DMS79 (cell line): ENCODE measurements at places on chromosomes 1 and 21.

DNA sequence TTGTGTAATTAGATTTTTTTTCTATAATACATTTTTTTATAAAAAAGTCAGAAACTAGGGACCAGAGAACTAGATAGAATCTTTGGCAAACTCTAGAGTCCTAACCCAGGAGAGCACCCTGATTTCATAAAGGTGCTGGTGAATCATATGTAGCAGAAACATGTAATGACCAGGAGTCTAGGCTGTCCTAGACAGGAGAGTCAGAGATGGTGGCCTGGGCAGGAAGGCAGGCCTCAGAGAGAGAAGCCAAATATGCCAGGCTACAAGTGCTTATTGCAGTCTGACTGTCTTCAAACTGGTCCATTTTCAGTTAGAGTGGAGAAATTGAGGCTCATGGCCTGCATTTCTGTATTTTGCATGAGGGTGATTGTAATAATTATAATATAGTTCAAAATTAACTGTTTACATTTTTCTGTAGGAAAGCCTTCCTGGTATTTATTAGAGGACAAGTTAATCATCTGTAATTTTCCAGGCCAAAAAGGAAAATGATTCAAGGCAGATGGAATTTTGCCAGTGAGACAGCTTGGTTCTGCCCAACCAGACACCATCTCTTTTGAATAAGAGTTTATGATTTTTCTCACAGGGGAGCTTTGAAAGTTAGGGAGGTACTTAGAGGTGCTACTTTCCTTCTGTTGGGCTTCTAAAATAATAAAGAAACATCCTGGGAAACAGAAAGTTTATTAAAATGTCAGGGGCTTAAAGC, 129.8 kb downstream of the S1PR1 start:
- DNase-seq = no peak

DNA sequence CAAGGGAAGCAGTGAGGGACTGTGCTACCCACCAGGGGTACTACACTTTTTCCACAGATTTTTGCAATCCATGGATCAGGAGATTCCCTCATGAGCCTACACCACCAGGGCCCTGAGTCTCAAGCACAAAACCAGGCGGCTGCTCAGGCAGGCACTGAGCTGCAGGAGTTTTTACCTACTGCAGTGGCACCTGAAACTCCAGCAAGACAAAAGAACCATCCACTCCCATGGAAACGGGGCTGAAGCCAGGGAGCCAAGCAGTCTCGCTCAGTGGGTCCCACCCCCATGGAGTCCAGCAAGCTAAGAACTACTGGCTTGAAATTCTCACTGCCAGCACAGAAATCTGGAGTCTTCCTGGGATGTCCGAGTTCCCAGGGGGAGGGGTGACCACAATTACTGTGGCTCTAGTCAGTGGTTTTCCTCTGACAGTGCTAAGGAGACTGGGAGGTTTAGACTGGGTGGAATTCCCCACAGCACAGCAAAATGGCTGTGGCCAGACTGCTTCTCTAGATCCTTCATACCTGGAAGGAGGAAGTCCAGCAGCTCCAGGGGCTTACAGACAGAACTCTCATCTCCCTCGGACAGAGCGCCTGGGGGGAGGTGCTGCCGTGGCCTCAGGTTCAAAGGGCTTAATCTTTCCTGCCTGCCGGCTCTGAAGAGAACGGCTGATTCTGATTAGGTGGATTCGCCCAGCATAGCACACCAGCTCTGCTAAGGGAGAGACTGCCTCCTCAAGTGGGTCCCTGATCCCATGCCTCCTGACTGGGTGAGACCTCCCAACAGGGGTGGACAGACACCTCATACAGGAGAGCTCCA, 437.8 kb downstream of the LTN1 start:
- DNase-seq = no peak

- no peak for DNase-seq
Observed at GRCh38 chr1:192589813-192590212, 14.2 kb downstream of the RGS1 start.

GRCh38 chr1:228546541-228547463, 59.6 kb downstream of the RNF187 start:
- no peak for DNase-seq

DNA sequence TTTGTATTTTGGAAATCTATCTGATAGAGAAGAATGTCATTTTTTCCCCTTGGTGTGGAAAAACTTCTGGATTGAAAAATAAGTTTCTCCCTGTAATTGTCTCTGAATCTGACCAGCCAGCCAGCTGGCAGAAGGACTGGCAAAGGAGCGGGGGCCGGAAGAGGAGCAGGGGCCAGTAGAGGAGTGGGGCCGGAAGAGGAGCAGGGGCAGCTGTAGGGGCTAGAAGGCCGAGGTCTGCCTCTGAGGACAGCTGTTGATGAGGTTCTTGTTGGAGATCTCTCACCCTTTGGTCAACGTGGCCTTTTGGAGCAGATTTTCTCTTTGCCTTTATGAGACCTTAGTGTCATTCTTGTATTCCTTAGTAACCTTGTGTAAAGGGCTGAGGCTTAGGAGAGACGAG, 121.8 kb downstream of the GALNT2 start:
- no peak for DNase-seq

GRCh38 chr1:162984699-162985098, 84.5 kb upstream of the RGS4 start:
- DNase-seq = no peak

DNA sequence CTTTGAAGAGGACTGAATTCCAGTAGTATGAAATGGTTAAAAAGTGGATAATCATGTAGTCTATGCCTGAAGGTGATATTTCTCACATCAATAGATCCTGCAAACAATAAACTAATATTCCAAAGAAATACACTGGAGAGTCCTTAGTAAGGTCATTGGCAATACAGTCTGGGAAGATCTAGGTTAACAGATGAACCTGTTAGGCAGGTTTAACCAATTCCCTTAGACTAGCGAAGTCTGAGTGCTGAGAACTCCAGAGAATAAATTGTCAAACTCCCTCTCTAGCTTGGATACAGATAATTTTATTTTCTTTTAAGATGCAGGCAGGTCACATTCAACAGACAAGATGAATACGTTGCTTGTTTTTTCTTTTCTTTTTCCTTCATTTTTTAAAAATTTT, 2.4 kb downstream of the GPR157 start:
- no peak for DNase-seq

GRCh38 chr1:227947386-227947675, 401 bp downstream of the WNT9A start:
- DNase-seq = no peak

GRCh38 chr1:118396829-118397495, 211.9 kb upstream of the SPAG17 start:
- no peak for DNase-seq

DNA sequence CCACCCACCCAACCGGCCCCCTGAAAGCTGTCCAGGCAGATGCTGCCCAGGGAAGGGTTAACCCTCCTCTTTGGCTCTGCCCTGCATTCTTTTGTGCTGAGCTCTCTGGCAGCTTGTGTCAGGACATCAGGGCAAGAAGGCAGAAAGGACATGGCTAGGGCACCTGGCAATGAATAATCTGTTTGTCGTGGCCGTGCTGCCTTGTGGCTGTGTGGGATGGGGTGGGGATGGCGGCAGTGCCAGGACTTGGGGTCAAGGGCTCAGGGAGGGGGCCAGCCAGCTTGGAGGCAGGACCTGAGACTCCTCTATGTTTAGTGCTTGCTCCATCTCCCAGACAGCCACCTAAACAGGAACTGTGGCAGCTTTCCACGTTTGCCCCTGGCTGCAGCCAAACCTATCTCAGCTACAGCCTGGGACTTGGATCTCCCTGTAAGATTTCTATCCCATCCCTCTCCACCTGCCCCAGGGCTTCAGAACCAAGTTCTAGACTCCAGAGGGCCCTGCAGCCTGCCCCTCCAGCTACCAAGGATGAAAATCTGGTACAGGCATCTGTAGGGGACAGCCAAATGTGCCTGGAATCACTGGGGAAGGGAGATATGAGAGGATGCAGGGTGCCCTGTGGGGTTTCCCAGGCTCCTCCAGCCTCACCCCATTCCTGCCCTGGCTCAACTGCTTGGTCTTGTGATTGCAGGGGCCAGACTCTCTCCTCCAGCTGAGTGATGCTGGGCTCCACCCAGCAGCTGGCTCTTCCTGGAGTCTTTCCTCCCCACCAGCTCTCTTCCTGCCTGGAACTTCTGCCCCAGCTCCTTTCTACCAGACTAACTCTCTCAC, 9.6 kb upstream of the GPR37L1 start:
- no peak for DNase-seq

DNA sequence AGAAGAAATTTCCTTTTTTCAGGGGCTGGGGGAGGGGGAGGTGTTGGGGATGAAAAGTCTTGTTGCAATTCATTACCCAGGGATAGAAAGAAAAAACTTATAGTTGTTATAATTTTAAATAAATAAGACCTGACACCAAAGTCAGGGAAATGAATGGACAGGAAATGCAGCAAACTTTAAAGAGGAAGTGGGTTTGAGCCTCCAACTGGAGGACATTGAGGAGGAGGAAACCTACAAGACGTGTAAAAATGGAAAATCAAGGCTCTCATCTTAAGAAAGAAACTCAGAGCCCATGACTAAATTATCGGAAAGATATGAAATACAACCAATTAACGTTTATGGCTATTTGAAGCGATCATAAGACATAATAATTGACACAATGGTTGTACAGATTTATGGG, 54.4 kb downstream of the NIBAN1 start:
- no peak for DNase-seq
